ENCODE measurements at places on chromosomes 3 and 15.

- DNase-seq = no peak
Measured at GRCh38 chr3:162760789-162761188, 1264.2 kb downstream of the OTOL1 start.

DNA sequence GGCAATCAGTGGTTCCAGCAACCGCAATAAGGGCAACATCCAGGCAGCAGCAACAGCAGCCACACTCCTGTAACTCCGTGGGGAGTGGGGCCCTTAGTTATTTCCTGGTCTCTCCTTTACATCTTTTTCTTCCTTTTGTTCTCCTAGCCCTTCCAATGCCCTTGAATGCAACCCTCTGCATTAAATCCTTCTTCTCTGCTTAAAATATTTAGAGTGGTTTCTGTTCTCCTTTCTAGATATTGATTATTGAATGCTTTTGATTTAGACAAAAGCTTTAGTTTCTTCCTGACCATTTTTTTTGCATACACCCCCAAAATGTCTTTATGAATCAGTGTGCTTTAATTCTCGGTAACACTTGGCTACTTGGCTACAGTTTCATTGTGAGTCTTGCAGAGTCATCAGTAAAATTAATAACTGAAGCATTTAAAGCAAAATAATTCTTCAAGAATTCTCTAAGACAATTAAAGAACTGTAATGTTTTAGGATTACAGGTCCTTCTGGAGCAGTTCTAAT, 586.1 kb downstream of the MECOM start:
- no peak for DNase-seq

DNA sequence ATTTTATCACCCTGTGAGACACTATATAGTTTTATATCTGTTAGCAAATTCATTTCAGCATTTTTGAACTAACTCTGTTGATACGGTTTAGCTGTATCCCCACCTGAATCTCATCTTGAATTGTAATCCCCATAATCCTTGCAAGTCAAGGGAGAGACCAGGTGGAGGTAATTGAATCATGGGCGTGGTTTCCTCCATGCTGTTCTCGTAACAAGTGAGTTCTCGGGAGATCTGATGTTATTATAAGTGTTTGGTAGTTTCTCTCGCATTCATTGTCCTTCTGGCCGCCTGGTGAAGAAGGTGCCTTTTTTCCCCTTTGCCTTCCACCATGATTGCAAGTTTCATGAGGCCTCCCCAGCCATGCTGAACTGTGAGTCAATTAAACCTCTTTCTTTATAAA, 53.2 kb upstream of the TMC3 start:
- no peak for DNase-seq

DNA sequence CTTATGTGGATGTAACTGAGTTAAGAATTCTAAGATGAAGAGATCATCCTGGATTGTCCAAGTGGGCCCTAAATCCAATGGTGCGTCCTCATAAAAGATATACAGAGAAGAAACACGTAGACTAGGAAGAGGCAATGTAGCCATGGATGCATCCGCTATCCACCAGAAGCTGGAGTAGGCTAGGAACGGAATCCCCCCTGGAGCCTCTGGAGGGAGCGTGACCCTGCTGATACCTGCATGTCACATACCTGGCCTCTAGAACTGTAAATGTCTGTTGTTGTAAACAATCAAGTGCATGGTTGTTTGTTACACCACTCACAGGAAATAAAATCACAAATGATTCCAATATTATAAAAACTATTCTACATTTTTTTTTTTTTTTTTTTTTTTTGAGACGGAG, 254.5 kb upstream of the RORA start:
- no peak for DNase-seq

- DNase-seq = no peak
Measured at GRCh38 chr15:58043192-58043903, 22.2 kb downstream of the ALDH1A2 start.

DNA sequence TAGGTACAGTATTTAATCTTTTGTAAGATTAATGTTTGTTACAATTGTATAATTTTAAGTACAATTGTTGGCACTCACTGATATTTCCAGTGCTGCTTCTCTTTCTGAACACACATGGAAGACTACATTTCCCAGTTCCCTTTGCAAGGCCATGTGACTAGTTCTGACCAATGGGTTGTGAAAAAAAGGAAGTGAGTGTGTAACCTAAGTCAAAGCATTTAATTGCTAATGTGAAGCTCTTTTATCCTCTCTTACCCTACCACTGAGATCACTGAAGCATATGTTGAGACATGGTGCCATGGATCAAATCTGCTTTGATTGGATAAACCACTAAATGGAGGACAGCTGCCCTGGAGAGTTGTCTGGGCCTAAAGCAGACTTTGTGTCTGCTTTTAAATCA, 83.9 kb upstream of the PLXND1 start:
- no peak for DNase-seq

- no peak for DNase-seq
Measured at GRCh38 chr15:86317384-86317740, 237.7 kb downstream of the AGBL1 start.

DNA sequence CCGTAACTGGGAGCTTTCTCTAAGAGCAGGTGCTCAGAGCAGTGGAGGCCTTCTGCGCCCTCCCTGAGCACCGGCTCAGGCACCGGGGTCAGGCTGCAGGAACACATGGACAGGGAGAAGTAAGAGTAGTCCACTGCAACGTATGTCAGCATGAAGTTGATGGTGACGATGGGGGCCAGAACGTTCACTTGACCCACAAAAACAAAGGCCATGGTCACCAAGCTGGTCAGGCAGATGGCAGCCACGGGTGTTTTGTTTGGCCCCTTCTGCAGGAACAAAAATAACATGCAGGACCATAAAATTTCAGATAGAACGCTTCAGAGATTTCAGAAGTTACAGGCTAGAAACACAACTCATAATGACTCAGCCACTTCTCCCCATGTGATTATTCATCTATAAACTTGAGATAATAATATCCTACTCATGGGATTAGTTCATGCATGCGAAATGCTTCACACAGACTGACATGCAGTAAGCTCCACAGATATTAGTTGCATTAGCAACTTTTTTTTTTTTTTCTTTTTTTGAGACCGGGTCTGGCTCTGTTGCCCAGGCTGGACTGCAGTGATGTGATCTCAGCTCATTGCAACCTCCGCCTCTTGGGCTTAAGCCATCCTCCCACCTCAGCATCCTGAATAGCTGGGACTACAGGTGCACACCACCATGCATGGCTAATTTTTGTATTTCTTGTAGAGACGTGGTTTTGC, 52.2 kb upstream of the HEG1 start:
- no peak for DNase-seq

DNA sequence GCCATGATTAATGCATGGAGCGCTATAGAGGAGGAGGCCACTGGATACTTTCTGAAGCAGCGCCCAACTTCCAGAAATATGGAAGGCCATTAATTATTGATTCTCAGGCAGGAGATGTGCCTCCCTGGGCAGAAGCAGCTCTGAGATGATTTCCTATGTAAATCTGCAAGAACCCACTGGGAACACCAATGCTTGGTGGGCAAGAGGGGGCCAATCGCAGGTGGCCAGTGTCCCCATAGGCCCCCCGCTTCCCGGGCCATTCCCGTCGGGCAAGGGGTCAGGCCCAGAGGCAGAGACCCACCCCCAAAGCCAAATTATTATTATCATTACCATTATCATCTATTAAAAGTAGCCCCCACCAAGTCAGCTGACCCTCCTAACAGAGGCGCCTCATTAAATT, 288.0 kb upstream of the TLE3 start:
- no peak for DNase-seq

DNA sequence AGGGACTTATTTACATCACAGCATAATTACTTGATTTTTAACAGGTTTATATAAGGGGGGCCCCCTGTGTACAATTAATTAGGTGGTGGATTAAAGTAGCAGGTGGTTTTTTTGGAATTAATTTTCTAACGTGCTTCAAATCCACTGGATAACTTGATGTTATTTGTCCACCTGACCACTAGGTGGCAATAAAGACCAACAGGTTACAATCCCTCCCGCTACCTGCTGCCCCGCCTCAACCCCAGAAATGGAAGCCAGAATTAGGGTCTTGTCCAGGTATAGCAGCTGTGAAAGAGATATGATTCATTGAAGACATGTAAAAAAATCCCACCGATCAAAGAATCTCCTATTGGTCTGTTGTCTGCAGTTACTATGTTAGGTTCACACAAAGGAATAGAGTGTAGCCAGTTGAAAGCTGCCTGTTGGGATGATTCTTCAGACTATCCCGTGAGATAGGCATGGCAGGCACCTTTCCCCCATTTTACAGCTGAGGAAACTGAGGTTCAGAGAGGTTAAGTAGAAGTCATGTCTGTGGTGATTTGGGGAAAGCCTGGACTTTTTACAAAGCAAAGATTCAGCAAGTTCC, 44.0 kb downstream of the MFSD1 start:
- DNase-seq = peak; percentile 43

GRCh38 chr15:80776420-80777045, 2.6 kb upstream of the CEMIP start:
- peak; percentile 14 for DNase-seq

GRCh38 chr3:171876680-171877147, 33.6 kb downstream of the TMEM212 start:
- DNase-seq = peak; percentile 53

DNA sequence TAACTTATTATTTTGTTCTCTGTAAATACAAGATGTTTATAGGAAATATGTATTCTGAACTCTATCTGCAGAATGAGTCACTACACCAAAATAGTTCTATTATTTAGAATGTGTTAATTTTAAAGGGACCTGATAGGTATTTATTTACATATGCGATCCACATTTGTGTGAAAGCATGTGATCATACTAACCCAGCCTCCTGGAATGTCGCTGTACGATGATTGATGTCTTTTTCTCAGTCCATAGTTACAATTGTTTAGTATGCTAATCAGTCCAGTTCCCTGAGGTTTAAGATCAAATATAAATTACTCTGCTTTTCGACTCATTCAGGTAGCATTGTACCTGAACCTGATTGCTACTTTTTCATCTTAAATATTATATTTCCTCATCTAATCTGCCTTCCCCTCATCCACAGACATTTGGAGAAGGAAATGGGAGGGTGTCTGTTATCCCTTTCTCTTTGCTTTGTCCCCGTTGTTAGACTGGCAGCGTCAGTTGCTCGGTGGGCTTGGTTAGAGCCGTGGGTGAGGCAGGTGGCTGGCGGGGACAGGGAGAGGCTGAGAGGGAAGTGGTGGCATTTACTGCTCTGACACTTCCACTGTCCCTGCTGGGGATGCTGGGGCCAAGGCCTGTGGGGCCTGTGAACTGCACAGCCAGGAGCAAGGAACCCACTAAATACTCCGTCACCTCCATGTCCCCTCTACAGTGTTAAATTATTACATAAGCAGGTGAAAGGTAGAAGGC, 27.8 kb upstream of the NR2E3 start:
- DNase-seq = no peak

DNA sequence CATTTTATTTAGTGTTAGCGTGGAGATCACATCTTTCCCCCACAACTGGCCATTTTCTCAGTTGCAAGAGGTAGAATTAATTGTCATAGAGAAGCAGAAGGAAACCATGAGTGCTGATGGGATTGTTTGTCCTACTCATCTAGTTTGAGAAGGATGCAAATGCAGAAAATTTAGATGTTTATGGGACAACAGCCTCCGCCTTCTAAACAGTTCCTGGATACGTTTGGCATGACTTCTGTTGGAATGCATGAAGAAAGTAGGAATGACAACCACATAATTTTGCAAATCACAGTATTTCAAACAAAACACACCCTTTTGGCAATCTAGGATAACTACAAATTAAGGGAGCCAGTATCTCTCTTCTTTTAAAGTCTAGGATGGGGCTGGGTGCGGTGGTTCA, 240.1 kb upstream of the SUCLG2 start:
- no peak for DNase-seq

DNA sequence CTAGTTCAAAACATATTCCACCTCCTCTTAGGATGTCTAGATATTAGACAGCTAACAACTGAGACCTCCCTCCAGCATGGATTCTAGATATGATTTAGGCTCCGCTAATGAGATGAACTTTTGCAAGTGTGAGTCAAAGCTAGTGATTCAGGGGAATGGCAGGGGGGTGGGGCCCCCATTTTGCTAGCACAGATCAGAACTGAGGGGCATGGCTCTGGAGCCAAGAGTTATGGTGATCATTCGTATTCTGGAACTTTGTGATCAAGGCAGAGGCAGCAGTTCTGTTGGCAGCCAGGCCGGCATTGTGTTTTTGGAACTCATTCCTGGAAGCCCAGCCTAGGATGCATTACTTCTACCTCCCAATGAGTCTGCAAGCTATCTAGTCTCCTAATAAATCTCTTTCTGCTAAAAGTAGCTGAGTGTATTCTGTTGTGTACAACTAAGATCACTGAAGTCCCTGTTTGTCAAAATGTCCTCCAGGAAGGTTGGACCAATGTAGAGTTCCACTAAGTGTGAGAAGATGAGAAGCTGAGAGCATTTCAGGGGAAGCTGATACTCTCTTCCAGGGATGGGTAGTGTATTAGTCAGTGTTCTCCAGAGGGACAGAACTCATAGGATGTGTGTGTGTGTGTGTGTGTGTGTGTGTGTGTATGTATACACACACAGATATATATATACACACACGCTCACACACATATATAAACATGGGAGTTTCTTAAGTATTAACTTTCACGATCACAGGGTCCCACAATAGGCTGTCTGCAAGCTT, 312.7 kb downstream of the TLE3 start:
- DNase-seq = no peak

DNA sequence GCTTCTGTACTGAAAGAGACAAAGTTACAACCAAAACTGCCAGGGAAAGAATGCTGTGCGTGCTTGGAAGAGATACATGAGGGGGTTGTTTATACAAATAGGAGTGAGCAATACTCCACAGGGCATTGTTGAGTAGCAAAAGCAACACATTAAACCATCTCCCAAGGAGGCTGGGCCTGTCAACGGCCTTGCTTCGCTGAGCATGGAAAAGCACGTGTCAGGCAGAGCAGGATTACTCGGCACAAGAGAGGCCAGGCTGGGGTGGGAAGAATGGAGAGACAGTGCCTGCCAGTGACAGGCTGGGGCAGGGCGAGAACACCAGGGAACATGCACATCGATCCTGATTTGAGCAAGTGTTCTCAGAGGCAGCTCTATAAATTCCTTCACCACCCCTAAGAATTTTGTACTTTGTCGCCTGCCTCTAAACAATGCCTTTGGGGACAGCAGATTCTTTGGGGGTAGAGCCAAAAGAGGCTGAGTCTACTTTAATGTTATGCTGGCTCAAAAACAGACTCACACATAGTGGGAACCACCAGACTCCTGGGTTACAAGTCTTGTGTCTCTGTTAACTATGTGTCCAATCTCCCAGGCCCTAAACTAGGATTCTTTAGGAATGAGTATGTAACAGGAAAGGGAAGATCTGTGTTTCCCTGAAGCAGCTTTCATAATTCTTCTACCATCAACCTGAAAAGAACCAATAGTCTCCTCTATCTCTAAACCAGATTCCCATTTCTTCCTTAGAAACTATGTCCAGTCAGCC, 67.2 kb downstream of the LIPC start:
- no peak for DNase-seq

All from PC-9 (cell line).